T1000 (cell line): ENCODE measurements at places on chromosomes 5 and 9.

DNA sequence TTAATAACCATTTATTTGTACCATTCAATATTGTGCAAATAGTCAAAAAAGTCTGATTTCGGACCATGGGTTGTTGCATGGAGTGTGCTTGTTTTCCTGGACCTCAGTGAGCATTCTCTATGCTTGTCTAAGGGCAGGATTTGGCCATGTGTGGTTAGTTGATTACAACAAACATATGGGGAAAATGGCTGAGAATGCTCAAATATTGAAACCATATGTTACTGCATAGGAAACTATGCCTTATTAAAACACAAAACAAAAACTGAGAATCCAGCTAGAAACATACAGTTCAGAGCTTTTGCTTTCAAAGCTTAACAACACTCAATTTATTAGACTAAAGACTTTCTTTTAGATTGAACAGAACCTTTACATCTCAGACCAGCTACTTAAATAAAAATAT lies 928.3 kb downstream of the NR2F1-AS1 start:
- no peak for DNase-seq

DNA sequence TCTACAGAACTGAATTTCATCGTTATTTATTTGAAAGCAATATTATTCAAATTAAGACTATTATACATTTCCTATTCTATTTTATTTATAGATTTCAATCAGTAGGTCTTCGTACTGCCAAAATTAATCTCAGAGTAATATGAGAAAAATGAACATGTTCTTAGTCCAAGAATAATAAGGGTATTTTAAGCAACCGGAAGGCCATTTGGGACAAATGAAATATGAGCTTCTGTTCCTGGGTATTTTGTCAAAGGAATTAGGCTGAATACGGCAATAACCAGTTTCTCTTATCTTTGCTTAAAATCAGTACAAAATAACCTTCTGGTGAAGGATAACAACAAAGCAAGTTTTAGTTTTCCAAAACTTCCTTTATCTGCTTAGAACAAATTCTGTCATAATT lies 410.3 kb upstream of the PRR16 start:
- DNase-seq = no peak

DNA sequence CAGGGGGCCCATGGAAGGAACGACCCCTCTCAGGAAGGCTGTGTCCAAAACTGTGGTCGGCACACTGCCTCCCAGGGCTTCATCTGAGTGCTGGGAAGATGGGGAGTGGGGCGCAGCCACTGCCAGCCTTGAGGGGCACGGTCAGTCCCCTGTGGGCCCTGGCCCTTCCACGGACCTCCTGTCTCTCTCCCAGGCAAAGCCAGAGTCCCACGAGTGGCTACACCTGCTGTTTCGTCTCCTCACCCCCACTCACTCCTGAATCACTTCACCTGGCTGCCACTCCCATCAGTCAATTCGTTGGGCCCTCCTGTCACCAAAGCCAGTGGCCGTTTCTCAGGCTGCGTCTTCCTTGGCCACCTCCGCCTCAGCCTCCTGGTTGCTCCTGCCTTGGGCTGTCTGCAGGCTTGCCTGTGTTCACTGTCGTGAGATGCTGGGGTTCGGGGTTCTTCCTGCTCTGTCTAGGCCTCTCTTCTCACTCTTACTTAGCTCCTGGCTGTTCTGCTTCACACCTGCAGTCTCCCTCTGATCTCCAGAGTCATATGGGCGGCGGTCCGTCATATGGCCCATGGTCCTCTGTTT lies 58.8 kb upstream of the RNF130 start:
- no peak for DNase-seq

DNA sequence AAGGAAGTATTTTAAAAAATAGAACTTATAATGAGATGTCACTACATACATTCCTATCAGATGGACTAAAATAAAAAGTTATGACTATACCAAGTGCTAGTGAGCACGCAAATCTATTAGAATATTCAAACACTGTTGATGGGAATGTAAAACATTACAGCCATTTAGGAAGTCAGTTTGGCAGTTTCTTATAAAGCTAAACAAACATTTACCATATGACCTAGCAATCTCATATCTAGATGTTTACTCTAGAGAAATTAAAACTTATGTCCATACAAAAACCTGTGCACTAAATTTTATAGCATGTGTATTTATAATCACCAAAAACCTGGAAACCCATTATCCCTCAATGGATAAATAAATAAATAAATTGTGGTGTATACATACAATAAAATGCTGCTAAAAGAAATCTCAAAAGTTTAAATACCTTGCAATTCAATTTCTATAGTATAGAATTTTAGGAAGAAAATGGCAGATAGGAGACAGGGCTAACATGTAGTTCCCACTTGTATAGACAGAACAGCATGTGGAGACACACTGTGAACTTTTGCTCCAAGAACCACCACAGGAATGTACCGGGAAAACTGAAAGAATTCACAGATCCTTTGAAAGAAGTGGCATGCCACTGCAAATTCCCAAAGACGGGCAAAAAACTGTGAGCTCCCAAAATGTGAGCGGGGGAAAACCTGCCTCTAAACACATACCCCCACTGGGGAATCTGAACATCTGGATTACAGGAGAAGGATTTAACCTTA lies 174.6 kb upstream of the SPEF2 start:
- DNase-seq = no peak
